ENCODE measurements at places on chromosomes 6 and 20. TPM values are rescaled to one million over a fixed set of nuclear protein-coding genes. Genes with fewer than 3 reads are reported as not detected.

- no peak overlapping the region for H3K4me3 ChIP-seq
- DNase-seq, result no peak
- H3K4me1 ChIP-seq, result no peaks in the 10 kb centered on the region
Measured at GRCh38 chr6:169363590-169363989, 109.9 kb upstream of the THBS2 start.

GRCh38 chr20:25294459-25295385 is 46.8 kb downstream of the PYGB start:
- H3K27me3 ChIP-seq, result no peaks in the 10 kb centered on the region
- H3K4me3 ChIP-seq, result no peak overlapping the region
- no peaks in the 10 kb centered on the region for H3K4me1 ChIP-seq
- peak; percentile 57 for DNase-seq
- H3K36me3 ChIP-seq, result peaks cover 2% of the 10 kb centered on the region
- no peak overlapping the region for H3K27ac ChIP-seq

The CGAS gene
- 26.6 TPM for total RNA-seq

GRCh38 chr6:26311012-26311384 is 54.0 kb upstream of the BTN3A2 start:
- no peak overlapping the region for H3K27ac ChIP-seq
- H3K36me3 ChIP-seq, result no peaks in the 10 kb centered on the region
- DNase-seq, result no peak
- H3K4me1 ChIP-seq, result peaks cover 44% of the 10 kb centered on the region

- H3K27ac ChIP-seq, result no peak overlapping the region
- no peak for DNase-seq
- no peaks in the 10 kb centered on the region for H3K27me3 ChIP-seq
- H3K4me3 ChIP-seq, result no peak overlapping the region
Measured at GRCh38 chr6:23420659-23421350, 705.2 kb upstream of the NRSN1 start.

DNA sequence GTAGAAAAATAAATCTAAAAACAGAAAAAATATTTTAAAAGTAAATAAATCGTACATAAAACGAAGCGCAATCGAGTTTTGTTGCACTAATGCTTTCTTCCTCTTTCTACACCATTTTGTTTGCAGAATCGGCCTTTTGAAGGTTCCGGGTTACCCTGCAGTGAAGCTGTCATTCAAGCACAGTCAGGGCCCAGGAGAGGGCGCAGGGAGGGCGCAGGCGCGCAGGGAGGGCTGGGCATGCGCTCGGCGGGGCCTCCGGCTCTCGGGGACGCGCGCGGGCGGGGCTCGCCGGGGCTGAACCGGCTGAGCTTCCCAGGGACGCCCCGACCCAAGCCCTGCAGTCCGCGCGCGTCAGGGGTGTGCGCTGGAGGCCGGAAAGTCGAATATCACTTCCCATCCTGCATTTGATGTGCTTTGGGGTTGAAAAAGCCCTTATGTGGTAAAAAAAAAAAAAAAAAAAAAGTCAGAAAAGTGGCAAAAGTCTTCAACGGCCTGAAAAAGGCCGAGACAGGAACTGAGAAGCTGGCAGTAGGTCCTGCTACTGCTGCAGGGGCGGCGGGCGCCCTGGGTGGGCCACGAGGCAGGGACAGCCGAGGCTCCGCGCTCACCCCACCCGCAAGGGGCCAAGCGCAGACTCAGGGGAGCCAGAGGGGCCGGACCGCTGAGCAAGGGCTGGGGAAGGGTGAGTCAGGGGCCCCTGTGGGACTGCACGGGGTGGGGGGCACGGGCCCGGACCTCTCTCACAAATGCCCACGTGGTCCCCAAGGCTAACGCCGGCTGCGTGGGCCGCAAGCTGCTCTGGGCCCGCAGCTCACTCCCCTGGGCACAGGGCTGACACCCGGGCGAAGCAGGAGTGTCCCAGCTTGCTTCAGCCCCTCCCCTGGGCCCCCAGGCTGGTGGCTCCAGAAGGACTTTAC is 40.5 kb downstream of the THBS2 start:
- H3K4me3 ChIP-seq, result peak overlapping the region; percentile 62
- H3K27ac ChIP-seq, result peak overlapping the region; percentile 75
- peaks cover 7% of the 10 kb centered on the region for H3K4me1 ChIP-seq
- peak; percentile 95 for DNase-seq
- no peaks in the 10 kb centered on the region for H3K27me3 ChIP-seq

The SLC22A2 gene
- not detected for total RNA-seq

- H3K4me1 ChIP-seq, result peaks cover 2% of the 10 kb centered on the region
- H3K27ac ChIP-seq, result no peak overlapping the region
- DNase-seq, result no peak
Measured at GRCh38 chr6:37688078-37688850, 9.4 kb downstream of the MDGA1 start.

The FAM162B gene
- not detected for total RNA-seq

DNA sequence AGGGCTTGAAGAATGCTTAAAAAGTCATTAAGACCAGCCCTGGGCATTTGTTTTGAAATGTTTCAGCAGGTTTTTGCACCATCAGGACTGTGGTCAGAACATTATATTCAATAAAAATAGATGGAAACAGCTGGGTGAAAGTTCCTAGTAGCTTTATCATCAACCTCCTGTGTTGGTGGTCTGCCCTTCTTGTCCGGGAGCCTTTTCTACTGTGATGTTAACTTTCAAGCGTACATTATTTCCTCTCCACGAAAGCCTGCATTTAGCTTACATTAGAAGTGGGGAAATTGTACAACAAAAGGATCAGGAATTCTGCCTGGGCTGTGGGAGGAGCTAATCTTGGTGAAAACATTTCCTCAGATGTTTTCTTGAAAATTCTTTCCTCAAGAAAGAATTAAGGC is 71.1 kb downstream of the LAMA4 start:
- DNase-seq, result no peak
- H3K4me1 ChIP-seq, result peaks cover 8% of the 10 kb centered on the region
- H3K27ac ChIP-seq, result no peak overlapping the region
- no peak overlapping the region for H3K4me3 ChIP-seq

- no peak overlapping the region for H3K4me3 ChIP-seq
- no peak for DNase-seq
Measured at GRCh38 chr6:113607821-113608545, 249.2 kb upstream of the MARCKS start.

DNA sequence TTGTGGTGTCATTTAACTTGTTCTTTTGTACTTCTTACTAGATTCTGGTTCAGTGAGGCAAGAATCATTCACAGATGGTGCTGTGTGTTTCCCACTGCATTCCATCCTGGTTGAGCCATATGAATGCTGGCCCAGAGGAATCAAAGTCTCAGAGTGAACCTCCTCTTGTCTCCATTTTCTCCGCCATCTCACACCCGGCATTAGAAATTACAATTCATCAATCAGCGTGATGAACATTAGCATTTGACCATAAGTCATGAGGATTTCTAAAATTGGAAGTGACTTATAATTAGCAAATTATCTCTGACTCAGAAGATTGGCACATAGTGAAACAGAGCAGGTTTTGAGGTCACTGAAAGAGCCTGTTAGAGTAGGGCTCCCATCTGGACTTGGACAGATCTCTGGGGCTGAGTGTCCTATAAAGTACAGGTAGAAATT is 25.2 kb downstream of the TNFAIP3 start:
- peaks cover 16% of the 10 kb centered on the region for H3K36me3 ChIP-seq
- DNase-seq, result no peak

GRCh38 chr20:50635676-50636600 is 55.4 kb downstream of the RIPOR3 start:
- H3K36me3 ChIP-seq, result no peaks in the 10 kb centered on the region
- peak; percentile 81 for DNase-seq
- H3K27me3 ChIP-seq, result peaks cover 6% of the 10 kb centered on the region
- H3K4me1 ChIP-seq, result peaks cover 1% of the 10 kb centered on the region

- H3K36me3 ChIP-seq, result no peaks in the 10 kb centered on the region
- H3K4me3 ChIP-seq, result no peak overlapping the region
- no peak for DNase-seq
- peaks cover 14% of the 10 kb centered on the region for H3K27me3 ChIP-seq
Measured at GRCh38 chr6:36804563-36804962, 34.7 kb downstream of the CPNE5 start.

The SRMS gene
- not detected for total RNA-seq

DNA sequence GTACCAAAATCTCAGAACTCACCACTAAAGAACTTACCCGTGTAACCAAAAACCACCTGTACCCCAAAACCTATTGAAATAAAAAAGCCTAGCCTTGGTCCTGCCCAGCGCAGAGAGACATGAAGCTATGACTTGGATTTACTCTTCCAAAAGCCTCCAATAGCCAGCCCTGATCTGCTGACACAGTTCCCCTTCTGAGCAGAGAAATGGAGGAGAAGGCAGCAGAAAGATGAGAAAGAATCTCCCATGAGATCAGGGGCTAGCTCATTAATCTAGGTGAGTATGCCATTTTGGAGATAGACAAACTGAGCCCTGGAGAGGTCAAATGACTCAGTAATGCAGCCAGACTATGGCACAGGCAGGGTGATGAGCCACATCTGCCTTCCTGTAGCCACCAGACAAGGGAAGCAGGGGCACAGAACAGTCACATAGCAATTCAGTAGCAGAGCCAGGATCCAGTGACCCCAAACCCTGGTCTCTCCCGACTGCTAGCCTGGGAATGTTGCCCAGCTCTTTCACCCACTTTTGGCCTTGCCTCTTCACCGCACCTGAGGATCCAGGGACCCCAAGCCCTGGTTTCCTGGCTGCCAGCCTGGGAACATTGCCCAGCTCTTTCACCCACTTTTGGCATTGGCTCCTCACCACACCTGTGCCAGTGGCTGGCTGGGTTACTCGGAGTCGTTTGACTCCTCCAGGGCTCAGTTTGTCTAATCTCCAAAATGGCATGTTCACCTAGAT is 7.2 kb upstream of the SDCBP2 start:
- H3K4me3 ChIP-seq, result no peak overlapping the region
- no peak for DNase-seq
- peak overlapping the region; percentile 90 for H3K27ac ChIP-seq
- peaks cover 20% of the 10 kb centered on the region for H3K36me3 ChIP-seq

The OPRL1 gene
- total RNA-seq, result 1.8 TPM

- H3K27ac ChIP-seq, result no peak overlapping the region
- H3K27me3 ChIP-seq, result peaks cover 2% of the 10 kb centered on the region
- H3K36me3 ChIP-seq, result no peaks in the 10 kb centered on the region
- peaks cover 4% of the 10 kb centered on the region for H3K4me1 ChIP-seq
Measured at GRCh38 chr20:54228841-54229240, 21.0 kb downstream of the PFDN4 start.

- DNase-seq, result no peak
- no peak overlapping the region for H3K27ac ChIP-seq
- H3K4me1 ChIP-seq, result no peaks in the 10 kb centered on the region
- peaks cover 35% of the 10 kb centered on the region for H3K27me3 ChIP-seq
- no peak overlapping the region for H3K4me3 ChIP-seq
- no peaks in the 10 kb centered on the region for H3K36me3 ChIP-seq
Measured at GRCh38 chr6:148348778-148349177, 6.1 kb downstream of the SASH1 start.

DNA sequence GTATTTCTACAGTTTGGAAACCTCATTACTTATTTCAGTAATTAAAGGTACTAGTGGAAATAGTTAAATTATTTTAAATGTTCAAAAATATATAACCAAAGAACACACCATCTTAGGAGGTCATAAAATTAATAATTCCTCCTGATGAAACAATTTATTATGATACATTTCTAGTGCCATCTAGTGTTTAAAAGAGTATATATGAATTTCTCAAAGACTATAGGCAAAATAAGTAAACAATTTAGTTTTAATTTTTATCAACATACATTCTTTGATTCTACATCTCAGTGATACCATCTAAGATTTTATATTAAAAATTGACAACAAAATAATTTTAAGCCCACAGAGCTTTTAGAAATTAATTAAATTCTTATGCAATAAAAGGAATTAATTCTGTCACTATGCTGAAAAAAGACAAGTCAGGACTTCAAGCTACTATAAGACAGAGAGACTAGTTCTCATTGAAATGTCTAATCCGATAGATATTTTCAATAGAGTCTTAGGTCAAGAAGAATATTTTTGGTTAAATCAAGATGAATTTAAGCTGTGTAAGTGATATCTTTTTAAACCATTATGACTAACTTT is 107.8 kb upstream of the RNF217 start:
- no peak overlapping the region for H3K27ac ChIP-seq
- no peak overlapping the region for H3K4me3 ChIP-seq
- H3K36me3 ChIP-seq, result no peaks in the 10 kb centered on the region
- DNase-seq, result no peak
- H3K27me3 ChIP-seq, result peaks cover 3% of the 10 kb centered on the region

The STMN3 gene
- total RNA-seq, result 42.1 TPM

GRCh38 chr6:43268355-43268700 is 25.0 kb downstream of the TTBK1 start:
- no peak for DNase-seq
- no peak overlapping the region for H3K27ac ChIP-seq
